ENCODE measurements at places on chromosomes 7 and 10. TPM values are rescaled to one million over a fixed set of nuclear protein-coding genes. Genes with fewer than 3 reads are reported as not detected.

DRGX gene
- total RNA-seq = not detected

ITGA8 gene
- total RNA-seq = not detected

TUBB8 gene
- 2.5 TPM for total RNA-seq

SPDYE16 gene
- not detected for total RNA-seq

PLAU gene
- 29.5 TPM for total RNA-seq

CALML3 gene
- total RNA-seq = not detected

GNAT3 gene
- not detected for total RNA-seq

VPS37D gene
- 6.0 TPM for total RNA-seq

PBLD gene
- 3.4 TPM for total RNA-seq

BAMBI gene
- total RNA-seq = 74.9 TPM

FAM25A gene
- total RNA-seq = not detected

RSPH10B gene
- total RNA-seq = not detected

SEMA3D gene
- total RNA-seq = 1.6 TPM

CDK14 gene
- total RNA-seq = 28.6 TPM

GRM8 gene
- 2.1 TPM for total RNA-seq

JAKMIP3 gene
- 0.42 TPM for total RNA-seq

CALHM1 gene
- total RNA-seq = not detected

ASB10 gene
- total RNA-seq = not detected

STEAP4 gene
- under 0.01 TPM for total RNA-seq
